ENCODE measurements at places on chromosomes 16 and 17. TPM values are rescaled to one million over a fixed set of nuclear protein-coding genes. Genes with fewer than 3 reads are reported as not detected.

MARVELD3 gene
- total RNA-seq = not detected

RND2 gene
- total RNA-seq = 0.82 TPM

CCL2 gene
- total RNA-seq = 17.9 TPM

CHST4 gene
- not detected for total RNA-seq

CES1 gene
- 2.0 TPM for total RNA-seq

GRAP gene
- 0.08 TPM for total RNA-seq

SMIM5 gene
- not detected for total RNA-seq

ACSM5 gene
- not detected for total RNA-seq

C17orf67 gene
- total RNA-seq = 0.68 TPM

CYBC1 gene
- total RNA-seq = 41.3 TPM

SLC13A2 gene
- total RNA-seq = not detected

CDC6 gene
- total RNA-seq = 5.6 TPM

HBA2 gene
- not detected for total RNA-seq

MPO gene
- total RNA-seq = under 0.01 TPM

PRR35 gene
- under 0.01 TPM for total RNA-seq

CD300E gene
- not detected for total RNA-seq

SSTR5 gene
- not detected for total RNA-seq

PFAS gene
- 6.9 TPM for total RNA-seq

NDRG4 gene
- 25.6 TPM for total RNA-seq

RNF167 gene
- 13.3 TPM for total RNA-seq

IKZF3 gene
- total RNA-seq = not detected

SPIRE2 gene
- total RNA-seq = 2.7 TPM

BEAN1 gene
- 0.35 TPM for total RNA-seq

ZSCAN10 gene
- total RNA-seq = not detected

CCL18 gene
- total RNA-seq = not detected

KRTAP3-2 gene
- not detected for total RNA-seq

ACBD4 gene
- total RNA-seq = 4.3 TPM

KRTAP2-1 gene
- total RNA-seq = not detected

HS3ST6 gene
- total RNA-seq = not detected

SLC25A19 gene
- 4.9 TPM for total RNA-seq

PITPNM3 gene
- 0.35 TPM for total RNA-seq

TAOK2 gene
- total RNA-seq = 45.1 TPM

RPL23 gene
- total RNA-seq = 3,022 TPM

PHOSPHO1 gene
- total RNA-seq = not detected

SEPTIN1 gene
- total RNA-seq = 0.15 TPM

KCNAB3 gene
- 0.15 TPM for total RNA-seq

TUBG2 gene
- 6.8 TPM for total RNA-seq

DHX38 gene
- 258 TPM for total RNA-seq

C17orf78 gene
- total RNA-seq = not detected

CES5A gene
- not detected for total RNA-seq

VPS4A gene
- 25.6 TPM for total RNA-seq

CDK3 gene
- 1.2 TPM for total RNA-seq

HOXB1 gene
- not detected for total RNA-seq

LGALS9B gene
- total RNA-seq = not detected

TMEM204 gene
- 19.0 TPM for total RNA-seq

TMED6 gene
- not detected for total RNA-seq

ABCC12 gene
- total RNA-seq = not detected

CA4 gene
- total RNA-seq = not detected

DHX58 gene
- 5.9 TPM for total RNA-seq

DNAAF8 gene
- total RNA-seq = 0.47 TPM

WFDC1 gene
- 0.47 TPM for total RNA-seq

SOX8 gene
- not detected for total RNA-seq

GRB7 gene
- total RNA-seq = 0.60 TPM

KRT20 gene
- not detected for total RNA-seq

CCL3 gene
- not detected for total RNA-seq

CDRT15L2 gene
- not detected for total RNA-seq

AIPL1 gene
- not detected for total RNA-seq

CMC2 gene
- total RNA-seq = 73.3 TPM

TLE7 gene
- not detected for total RNA-seq

Data from smooth muscle cell of the coronary artery (primary cell).